Cardiac septum (tissue), 1 donor: ENCODE measurements at places on chromosomes 16 and 17. TPM values are rescaled to one million over a fixed set of nuclear protein-coding genes. Genes with fewer than 3 reads are reported as not detected.

The TSPAN10 gene
- 0.30 TPM for total RNA-seq

DNA sequence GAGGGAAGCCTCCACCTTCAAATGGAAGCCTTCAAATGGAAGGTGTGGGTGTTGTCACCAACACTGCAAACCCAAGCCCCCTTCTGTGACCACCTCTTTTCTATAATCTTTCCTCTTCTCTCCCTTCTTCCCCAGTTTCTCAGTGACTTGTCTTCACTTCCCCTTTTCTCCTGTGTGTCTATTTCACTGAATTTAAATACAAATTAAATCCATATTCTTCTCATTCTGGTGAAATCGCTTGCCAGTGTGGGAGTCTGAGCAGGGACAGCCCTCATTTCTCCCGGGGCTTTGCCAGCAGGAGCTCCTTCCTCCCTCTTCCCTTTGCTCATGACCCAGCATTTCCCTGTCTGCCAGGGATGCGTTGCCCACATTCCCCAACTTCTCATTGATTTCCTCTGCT lies 6.4 kb upstream of the ITGAX start:
- DNase-seq: no peak

The KRTAP4-3 gene
- total RNA-seq: not detected

The RASD1 gene
- total RNA-seq: 4.4 TPM

DNA sequence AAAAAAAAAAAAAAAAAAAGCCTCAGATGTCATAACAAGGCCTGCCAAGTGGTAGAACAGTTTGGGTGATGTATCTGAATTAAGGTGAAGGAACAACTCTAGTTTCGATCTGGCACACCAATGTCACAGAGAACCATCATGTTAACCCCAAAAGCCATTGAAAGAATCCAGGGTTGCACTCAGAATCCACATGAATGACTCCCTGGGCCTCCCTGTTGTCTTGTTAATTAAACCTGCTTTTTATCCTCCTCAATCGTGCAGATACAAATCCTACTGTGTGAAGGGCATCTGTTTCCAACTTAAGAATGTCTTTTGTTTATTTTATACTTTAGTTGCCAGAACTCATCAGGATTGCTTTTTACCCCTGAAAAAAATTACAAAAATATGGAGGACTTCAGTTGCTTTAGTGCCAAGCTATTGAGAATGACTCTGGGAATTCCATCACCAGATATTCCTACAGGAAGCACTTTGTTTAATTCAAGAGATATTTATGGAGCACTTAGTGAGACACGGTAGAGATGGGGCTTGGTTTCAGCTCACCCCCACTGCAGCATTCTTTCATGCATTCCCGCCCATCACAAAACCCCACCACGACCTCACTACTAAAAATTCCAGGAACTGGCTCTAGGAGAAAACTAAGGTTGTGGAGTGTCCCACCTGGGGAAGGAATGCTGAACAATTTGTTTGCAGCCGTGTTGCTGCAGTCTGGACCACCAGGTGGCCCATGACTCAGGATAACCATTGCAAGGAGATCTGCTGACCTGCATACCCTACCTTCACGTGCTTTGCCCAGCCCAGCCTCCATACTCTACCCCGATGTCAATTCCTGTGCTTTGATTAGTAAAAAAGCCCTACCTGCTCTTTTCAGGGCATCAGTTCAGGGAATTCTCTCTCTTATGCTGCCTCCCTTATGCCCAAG lies 63.8 kb upstream of the GPRC5B start:
- DNase-seq: no peak

GRCh38 chr16:2963723-2964474 lies at the start of gene KREMEN2:
TSS of gene KREMEN2 (plus strand) at chr16:2964275. CDS start at chr16:2964521, 246 bp downstream.
- DNase-seq: no peak

The SPAG9 gene
- total RNA-seq: 57.8 TPM

The ITGAD gene
- total RNA-seq: not detected

DNA sequence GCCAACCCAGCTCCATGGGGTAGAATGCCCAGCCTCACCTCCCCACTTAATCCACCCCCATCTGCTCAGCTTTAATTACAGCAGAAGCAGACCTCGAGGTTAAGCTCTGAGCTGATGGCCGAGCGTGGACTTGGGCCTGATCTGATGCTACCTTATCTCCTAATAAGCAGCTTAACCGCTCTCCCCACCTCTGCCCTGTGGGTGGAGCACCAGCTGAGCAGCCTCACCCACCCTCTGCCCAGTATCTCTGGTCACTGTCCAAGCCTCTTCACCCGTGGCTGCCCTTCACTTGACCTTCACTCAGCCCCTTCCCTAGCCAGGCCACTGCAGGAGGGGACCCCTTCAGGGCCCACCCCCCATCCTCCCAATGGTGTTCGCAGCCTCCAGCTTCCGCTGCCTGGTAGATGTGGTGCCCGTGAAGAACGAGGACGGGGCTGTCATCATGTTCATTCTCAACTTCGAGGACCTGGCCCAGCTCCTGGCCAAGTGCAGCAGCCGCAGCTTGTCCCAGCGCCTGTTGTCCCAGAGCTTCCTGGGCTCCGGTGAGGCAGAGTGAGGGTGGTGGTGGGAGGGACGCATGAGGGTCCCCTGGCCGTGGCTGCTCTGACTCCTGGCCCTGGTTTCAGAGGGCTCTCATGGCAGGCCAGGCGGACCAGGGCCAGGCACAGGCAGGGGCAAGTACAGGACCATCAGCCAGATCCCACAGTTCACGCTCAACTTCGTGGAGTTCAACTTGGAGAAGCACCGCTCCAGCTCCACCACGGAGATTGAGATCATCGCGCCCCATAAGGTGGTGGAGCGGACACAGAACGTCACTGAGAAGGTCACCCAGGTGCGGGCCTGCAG lies 6.8 kb downstream of the KCNH6 start:
- DNase-seq: no peak

The OTOP3 gene
- total RNA-seq: not detected

- DNase-seq: no peak
Observed at GRCh38 chr16:22625967-22626366, 115.3 kb downstream of the NPIPB5 start.

DNA sequence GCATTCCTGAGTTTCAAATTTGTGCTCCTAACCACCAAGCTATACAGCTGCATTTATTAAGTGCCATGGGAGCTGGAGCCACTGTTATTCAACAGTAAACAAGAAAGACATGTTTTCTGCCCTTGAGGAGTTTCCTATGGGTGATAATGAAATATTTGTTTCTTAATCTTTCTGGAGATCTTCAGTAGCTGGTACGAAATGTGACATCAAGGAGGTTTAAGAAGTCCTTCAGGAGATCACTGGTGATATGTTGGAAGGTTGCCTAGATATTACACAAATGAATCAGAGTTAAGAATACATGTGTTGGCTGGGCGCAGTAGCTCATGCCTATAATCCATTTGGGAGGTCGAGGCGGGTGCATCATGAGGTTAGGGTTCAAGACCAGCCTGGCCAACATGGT lies 14.9 kb downstream of the RHOT1 start:
- DNase-seq: no peak

The SDR42E1 gene
- total RNA-seq: 0.22 TPM
